NT2/D1 (cell line): ENCODE measurements at places on chromosomes 3 and 15.
A peak's percentile ranks its signal among the peaks of the same experiment; 100 is the strongest.

- no peak for DNase-seq
Observed at GRCh38 chr3:102006812-102007485, 157.6 kb downstream of the NFKBIZ start.

DNA sequence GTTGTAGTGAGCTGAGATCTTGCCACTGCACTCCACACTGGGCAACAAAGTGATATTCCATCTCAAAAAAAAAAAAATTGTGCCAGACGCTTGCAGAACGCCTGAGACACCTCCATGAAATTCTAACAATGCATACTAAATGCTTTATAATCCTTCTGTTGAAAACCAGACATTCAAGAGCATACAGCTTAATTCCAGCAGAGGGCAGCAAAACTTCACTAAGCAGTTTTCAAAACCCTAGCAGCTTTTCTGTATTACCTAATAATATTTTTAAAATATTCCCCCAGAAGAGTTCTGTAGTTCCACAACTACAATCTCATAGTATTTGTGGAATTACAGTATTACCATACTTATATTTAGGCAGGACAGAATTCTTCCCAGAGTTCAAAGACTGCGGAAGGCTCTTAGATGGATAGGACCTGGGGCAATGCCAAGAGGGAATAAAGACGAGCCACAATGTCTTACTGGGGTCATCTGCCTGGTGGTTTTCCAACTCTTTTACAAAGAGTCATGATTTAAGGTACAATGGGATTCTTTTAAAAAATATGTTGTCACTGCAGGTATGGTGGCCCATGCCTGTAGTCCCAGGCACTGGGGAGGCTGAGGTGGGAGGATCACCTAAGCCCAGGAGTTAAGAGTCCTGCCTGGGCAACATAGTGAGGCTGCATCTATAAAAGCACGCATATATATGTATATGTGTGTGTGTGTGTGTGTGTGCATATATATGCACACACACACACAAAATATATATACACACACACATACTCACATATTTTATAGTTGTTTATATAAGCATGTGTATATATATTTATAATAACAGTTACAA lies 19.6 kb upstream of the TASOR start:
- DNase-seq, result peak; percentile 42

DNA sequence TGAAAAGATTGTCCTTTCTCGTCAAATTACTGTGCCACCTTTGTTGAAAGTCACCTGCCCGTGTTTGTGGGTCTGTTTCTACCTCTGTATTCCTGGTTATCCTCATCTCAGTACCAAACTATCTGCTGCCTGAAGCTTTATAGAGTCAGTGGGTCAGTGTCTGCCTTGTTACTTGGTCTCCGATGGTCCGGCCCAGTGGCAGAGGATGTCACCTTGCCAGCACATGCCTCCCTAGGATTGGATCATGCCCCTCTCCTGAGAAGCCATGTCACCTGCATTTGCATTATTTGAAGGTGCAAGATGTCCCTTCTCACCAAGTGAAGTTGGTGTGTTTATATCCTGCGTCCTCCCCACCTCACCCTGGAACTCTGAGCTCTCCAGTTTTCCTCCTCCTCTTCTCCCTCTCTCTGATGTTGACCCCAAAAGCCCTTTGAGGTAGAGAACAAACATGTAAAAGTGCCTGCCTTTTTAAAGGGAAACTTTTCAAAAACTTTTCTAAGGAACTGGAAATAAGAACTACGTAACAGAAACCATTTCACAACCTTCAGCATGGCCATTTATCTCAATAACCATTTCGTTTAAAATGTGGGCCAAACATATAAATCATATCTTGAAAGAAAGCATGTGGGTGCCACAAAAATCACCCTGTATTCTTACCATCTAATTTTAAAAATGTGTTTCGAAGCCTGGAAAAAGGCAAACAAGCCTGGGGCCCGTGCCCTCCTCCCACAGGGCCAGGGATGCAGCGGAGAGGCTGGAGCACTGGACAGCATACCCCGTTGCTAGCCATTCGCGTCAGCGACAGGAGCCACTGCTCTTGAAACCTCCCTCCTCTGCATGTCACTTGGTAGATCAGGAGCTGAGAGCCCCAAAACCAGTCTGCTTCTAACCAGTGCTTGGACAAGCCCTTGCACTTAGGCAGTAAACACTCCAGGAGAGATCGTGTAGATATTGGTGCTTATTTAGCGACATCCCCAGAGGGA lies 102.1 kb downstream of the VGLL4 start:
- no peak for DNase-seq

GRCh38 chr3:4107430-4107829 lies 195.7 kb upstream of the SETMAR start:
- DNase-seq, result no peak

- DNase-seq, result no peak
Observed at GRCh38 chr15:66921319-66921915, 144.0 kb upstream of the SMAD3 start.

- DNase-seq, result no peak
Observed at GRCh38 chr3:34207806-34208205, 409.4 kb downstream of the PDCD6IP start.

- DNase-seq, result no peak
Observed at GRCh38 chr3:60752809-60753208, 498.4 kb downstream of the FHIT start.

- DNase-seq, result no peak
Observed at GRCh38 chr3:188584958-188585689, 431.2 kb downstream of the LPP start.

GRCh38 chr15:62051166-62051565 lies 9.1 kb downstream of the VPS13C start:
- no peak for DNase-seq

DNA sequence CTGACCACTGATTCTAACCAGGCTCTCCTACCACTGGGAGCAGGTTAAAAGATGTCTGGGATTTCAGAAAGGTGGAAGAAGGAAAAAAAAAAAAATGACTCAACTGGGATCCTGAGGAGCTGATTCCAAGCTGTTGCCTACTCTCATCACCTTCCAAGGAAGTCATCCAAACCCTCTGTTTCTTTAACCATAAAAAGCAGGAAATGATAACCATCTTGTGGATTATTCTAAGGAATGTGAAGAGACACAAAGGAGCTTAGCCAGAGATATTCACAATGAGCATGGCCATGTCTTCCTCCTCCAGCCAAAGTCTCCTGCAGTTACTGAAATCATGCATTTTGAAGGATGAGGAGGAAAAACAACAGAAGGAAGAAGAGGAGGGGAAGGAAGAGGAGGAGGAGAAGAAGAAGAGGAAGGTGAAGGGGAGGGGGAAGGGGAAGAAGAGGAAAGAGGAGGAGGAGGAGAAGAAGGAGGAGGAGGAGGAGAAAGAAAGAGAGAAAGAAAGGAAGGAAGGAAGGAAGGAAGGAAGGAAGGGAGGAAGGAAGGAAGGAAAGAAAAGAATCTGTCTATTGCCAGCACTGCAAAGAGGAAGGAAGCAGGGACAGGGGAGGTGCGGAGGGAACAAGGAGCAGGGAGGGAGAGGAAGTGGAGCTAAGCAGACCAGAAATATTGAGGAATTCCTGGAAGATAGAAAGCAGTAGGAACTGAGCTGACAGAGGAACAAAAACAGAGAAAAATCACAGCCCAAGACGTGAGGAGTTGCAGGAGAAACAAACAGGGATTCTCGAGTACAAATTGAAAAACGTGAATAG lies 229.2 kb downstream of the UACA start:
- DNase-seq, result no peak

- DNase-seq, result no peak
Observed at GRCh38 chr3:1197051-1197450, 104.2 kb downstream of the CNTN6 start.

GRCh38 chr15:39321977-39322376 lies 258.9 kb upstream of the THBS1 start:
- no peak for DNase-seq

DNA sequence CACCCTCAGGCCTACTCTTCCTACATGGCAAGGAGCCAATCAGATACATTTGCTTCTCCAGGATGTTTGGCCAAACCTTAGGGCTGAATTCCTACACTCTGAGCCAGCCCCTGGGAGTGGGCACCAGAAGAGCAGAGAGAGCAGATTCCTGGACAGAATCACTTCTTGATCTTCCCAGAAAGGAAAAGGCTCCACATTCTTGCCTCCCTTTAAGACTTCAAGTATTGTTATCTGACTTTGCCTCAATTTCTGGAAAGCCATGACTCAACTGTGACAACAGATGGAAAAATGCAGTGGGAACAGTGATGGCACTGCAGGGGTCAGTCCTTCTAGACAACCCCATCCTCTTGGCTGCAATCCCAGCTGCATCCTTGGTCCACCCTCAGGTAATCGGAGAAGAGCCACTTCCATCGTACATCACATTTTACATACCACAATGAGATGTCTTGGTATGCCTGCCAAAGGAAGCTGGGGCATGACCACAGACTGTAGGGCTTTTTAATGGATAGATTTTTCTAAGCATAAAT lies 21.0 kb downstream of the SLCO2A1 start:
- DNase-seq, result no peak

DNA sequence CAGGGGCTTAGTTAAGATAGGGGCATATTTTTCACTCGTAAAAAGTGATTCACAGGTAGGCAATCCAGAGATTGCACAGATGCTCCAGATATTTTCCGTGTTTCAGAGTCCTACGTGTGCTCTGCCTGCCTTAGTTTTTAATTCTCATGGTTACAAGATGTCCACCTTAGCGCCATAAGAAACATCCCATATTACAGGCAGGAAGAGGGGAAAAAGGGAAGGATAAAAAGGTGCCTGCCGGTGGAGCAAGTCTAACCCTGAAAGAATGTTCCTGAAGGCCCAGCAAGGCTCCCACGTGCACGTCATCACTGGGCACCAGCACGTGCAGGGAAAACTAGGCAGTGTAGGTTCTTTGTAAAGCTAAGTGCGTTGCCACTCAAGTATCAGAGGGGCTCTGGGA lies 10.1 kb upstream of the MOBP start:
- no peak for DNase-seq

- no peak for DNase-seq
Observed at GRCh38 chr3:178618896-178619295, 82.7 kb downstream of the KCNMB2 start.

GRCh38 chr15:87981969-87982368 lies 274.6 kb downstream of the NTRK3 start:
- DNase-seq, result no peak

DNA sequence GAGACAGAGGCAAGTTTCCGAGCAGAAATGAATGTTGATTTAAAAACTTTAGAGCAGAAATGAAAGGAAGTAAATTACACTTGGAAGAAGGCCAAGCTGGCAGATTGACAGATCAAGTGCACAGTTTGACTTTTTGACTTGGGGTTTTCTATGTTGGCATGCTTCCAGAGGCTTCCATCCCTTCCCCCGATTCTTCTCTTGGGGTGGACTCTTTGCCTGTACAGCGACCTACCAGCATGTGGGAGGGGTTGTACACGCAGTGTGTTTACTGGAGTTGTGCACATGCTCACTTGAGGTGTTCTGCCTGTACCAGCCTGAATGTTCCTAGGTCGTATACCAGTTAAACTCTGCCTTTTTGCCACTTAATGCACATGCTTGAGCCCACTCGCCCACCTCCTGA lies 701.5 kb upstream of the GBE1 start:
- DNase-seq, result no peak

DNA sequence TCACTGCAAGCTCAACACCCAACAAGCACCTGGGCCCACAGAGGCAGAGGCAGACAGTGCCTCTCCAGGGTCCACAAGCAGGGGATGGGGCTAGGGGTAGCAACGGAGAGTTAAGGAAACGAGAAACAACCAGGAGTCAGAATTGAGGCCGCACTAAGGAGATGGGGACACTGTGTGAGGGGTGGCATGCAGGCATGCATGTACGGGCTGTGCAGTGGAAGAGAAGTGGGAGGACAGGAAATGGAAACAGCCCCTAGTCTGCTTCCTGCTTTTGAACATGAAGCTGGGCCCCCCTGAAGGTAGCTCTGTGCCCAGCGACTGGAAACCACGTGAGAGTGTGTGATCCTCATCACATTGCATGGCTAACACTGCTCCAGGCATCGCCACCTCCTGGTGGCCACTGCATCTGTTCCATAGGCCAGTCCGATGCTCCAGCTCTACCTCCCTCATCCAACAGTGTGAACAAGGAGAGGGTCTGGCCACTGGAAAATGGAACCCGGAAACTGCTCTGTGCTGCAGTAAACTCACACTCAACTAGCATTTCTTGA lies 44.0 kb downstream of the XXYLT1 start:
- DNase-seq, result no peak

DNA sequence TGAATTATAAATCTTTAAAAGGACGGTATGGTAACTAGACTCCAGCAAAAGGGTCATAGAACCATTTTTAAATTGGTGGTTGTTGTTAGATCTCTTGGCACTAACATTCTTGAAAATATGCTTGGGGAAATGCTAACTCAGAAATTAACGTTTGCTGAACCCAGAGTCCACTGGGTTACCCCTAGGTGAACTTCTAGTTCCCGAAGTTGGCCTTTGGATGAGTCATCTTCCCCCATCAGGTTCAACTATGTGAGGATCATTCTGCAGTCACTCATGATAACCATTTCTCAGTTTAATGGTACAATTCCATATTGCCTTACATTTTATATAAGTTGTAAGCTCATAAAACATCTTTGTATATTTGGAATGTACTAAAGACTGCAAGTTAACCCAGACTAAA lies 204.7 kb downstream of the THSD4 start:
- no peak for DNase-seq

GRCh38 chr3:151395806-151396205 lies 11.3 kb upstream of the P2RY12 start:
- DNase-seq, result no peak

DNA sequence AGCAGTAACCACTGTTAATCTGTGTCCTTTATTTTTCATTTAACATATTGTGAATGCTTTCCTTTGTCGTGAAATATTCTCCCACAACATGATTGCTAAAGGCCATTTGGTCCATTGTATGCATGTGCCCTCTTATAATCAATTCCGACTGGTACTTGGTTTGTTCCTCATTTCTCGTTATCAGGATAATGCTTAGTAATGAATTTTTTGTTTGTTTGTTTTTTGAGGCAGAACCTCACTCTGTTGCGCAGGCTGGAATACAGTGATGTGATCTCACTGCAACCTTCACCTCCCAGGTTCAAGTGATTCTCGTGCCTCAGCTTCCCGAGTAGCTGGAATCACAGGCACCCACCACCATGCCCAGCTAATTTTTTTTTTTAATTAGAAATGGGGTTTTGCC lies 22.0 kb downstream of the SPATA12 start:
- no peak for DNase-seq

DNA sequence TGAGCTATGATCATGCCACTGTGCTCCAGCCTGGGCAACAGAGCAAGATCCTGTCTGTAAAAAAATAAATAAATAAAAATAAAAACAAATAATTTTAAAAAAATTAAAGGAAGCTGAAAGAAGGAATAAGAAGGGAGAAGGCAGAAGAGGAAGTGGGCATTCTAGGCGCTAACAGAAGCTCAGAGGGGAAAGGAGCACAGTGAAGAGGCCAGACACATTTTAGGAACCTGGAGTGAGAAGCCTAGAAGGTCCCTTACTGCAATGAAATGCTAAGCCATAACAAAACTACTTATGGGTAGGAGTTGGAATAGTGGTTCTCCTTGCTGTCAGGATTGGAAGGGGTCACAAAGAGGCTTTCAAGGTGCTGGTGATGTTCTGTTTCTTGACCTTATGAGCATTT lies 64.0 kb downstream of the ITGB5 start:
- no peak for DNase-seq

GRCh38 chr3:186614597-186615483 lies 2.0 kb downstream of the AHSG start:
- DNase-seq, result peak; percentile 81
